ENCODE measurements at places on chromosomes 5 and 9. TPM values are rescaled to one million over a fixed set of nuclear protein-coding genes. Genes with fewer than 3 reads are reported as not detected.

The TRIM36 gene
- total RNA-seq: 0.39 TPM

The IFNA10 gene
- not detected for total RNA-seq

The SIL1 gene
- total RNA-seq: 19.8 TPM

The HAVCR2 gene
- total RNA-seq: 2.6 TPM

The REEP2 gene
- total RNA-seq: 0.44 TPM

The GFI1B gene
- 0.85 TPM for total RNA-seq

The ADAMTSL2 gene
- not detected for total RNA-seq
